ENCODE measurements at places on chromosomes 7 and 10. TPM values are rescaled to one million over a fixed set of nuclear protein-coding genes. Genes with fewer than 3 reads are reported as not detected.

The VGF gene
- 4.3 TPM for polyA plus RNA-seq

The UNC5B gene
- 1.1 TPM for polyA plus RNA-seq

The HKDC1 gene
- polyA plus RNA-seq: 0.03 TPM

The MYO1G gene
- 0.30 TPM for polyA plus RNA-seq

The FAM25C gene
- polyA plus RNA-seq: not detected

The TMEM26 gene
- 0.31 TPM for polyA plus RNA-seq

The CRCP gene
- polyA plus RNA-seq: 17.7 TPM

All from psoas muscle (tissue), 8 donors.